ENCODE measurements at places on chromosomes 7 and 10. TPM values are rescaled to one million over a fixed set of nuclear protein-coding genes. Genes with fewer than 3 reads are reported as not detected.

Gene ARMC3
- total RNA-seq = not detected

- H3K27ac ChIP-seq = no peak overlapping the region
- H3K36me3 ChIP-seq = no peaks in the 10 kb centered on the region
- no peaks in the 10 kb centered on the region for H3K4me1 ChIP-seq
Observed at GRCh38 chr10:128017822-128018221, 108.4 kb downstream of the MKI67 start.

DNA sequence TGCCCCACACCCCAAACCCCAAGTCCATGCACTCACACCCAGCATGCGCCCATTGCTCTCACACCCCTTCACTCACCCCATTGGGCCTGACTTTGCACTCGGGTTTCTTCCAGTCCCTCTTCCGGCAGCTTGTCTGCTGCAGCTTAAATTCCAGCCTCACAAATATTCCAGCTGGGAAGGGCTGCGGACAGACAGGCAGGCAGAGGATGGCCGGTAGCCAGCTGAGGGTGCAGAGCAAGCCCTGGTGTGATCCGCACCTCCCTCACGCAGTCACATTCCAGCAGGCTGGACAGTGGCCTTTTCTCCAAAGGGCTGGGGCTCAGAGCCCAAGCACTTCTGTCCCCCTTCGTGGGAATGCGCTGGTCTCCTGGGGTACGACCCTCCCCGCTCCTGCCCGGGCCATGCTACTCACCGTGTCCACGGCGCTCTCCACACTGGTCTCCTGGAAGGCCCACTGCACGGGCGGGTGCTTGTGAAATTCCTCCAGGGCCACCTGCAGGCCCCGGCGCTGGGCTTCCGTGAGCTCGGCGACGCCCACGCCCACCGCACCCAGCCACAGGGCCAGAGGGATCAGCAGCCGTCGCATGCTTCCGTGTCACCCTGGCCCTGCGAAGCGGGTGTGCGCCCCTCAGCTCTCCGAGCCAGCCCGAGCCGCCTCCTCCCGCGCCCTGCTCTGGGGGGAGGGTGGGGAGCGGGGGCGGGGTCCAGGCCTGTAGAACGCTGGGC, 1.2 kb downstream of the RARRES2 start:
- no peaks in the 10 kb centered on the region for H3K4me1 ChIP-seq
- H3K27ac ChIP-seq = no peak overlapping the region
- H3K36me3 ChIP-seq = peaks cover 5% of the 10 kb centered on the region
- DNase-seq = no peak
- no peak overlapping the region for H3K4me3 ChIP-seq

DNA sequence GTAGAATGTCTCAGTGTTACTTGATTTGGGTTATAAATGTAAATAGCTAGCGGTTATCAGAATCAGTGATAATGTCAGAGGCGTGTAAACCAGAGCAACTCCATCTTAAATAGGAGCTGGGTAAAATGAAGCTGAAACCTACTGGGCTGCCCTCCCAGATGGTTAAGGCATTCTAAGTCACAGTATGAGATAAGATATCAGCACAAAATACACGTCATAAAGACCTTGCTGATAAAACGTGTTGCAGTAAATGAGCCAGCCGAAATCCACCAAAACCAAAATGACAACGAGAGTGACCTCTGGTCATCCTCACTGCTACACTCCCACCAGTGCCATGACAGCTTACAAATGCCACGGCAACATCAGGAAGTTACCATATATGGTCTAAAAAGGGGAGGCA, 172.3 kb downstream of the CHRM2 start:
- H3K27me3 ChIP-seq = peaks cover 13% of the 10 kb centered on the region
- no peaks in the 10 kb centered on the region for H3K36me3 ChIP-seq
- H3K27ac ChIP-seq = no peak overlapping the region
- no peak for DNase-seq
- no peak overlapping the region for H3K4me3 ChIP-seq

Gene GOLGA7B
- not detected for total RNA-seq

- no peaks in the 10 kb centered on the region for H3K36me3 ChIP-seq
- peaks cover 55% of the 10 kb centered on the region for H3K27me3 ChIP-seq
- no peak overlapping the region for H3K4me3 ChIP-seq
- no peaks in the 10 kb centered on the region for H3K4me1 ChIP-seq
- DNase-seq = no peak
Observed at GRCh38 chr7:78039790-78040776, 241.5 kb downstream of the PHTF2 start.

Gene TMEM273
- not detected for total RNA-seq
